ENCODE measurements at places on chromosomes 1 and 21.
A peak's percentile ranks its signal among the peaks of the same experiment; 100 is the strongest.

DNA sequence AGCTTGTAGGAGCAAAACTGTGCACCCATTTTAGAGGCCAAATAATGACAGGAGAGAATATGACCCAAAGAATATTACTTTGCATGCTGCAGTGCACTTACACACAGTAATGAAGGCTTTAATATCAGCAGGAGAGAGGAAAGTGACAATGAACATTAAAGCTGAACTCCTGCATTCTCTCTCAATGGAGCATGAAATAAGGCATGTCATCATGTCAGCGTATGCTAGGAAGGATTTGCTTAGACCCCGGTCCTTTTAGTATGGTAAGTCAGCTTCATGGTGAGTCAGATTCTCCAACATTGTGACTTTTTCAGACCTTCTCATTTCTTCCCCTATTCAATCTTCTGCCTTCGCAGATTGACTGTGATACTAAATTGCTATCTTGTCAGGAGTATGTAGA is 210.7 kb upstream of the TMPRSS15 start:
- no peak for DNase-seq

GRCh38 chr1:191866155-191866554 is 292.1 kb upstream of the RGS18 start:
- DNase-seq = no peak

GRCh38 chr1:21707086-21707840 is 38.1 kb upstream of the RAP1GAP start:
- no peak for DNase-seq

GRCh38 chr1:152699746-152700145 is 1.6 kb downstream of the LCE2A start:
- DNase-seq = no peak

GRCh38 chr1:203250911-203251310 is 21.4 kb upstream of the CHIT1 start:
- DNase-seq = no peak

GRCh38 chr1:53585129-53585528 is 125.9 kb downstream of the DMRTB1 start:
- DNase-seq = no peak

- no peak for DNase-seq
Observed at GRCh38 chr1:55775007-55775406, 559.8 kb upstream of the USP24 start.

GRCh38 chr1:225635649-225636048 is 17.3 kb downstream of the ENAH start:
- no peak for DNase-seq

GRCh38 chr1:31405578-31406245 is 7.3 kb upstream of the SERINC2 start:
- no peak for DNase-seq

- no peak for DNase-seq
Observed at GRCh38 chr1:236289492-236290131, 7.9 kb upstream of the ERO1B start.

DNA sequence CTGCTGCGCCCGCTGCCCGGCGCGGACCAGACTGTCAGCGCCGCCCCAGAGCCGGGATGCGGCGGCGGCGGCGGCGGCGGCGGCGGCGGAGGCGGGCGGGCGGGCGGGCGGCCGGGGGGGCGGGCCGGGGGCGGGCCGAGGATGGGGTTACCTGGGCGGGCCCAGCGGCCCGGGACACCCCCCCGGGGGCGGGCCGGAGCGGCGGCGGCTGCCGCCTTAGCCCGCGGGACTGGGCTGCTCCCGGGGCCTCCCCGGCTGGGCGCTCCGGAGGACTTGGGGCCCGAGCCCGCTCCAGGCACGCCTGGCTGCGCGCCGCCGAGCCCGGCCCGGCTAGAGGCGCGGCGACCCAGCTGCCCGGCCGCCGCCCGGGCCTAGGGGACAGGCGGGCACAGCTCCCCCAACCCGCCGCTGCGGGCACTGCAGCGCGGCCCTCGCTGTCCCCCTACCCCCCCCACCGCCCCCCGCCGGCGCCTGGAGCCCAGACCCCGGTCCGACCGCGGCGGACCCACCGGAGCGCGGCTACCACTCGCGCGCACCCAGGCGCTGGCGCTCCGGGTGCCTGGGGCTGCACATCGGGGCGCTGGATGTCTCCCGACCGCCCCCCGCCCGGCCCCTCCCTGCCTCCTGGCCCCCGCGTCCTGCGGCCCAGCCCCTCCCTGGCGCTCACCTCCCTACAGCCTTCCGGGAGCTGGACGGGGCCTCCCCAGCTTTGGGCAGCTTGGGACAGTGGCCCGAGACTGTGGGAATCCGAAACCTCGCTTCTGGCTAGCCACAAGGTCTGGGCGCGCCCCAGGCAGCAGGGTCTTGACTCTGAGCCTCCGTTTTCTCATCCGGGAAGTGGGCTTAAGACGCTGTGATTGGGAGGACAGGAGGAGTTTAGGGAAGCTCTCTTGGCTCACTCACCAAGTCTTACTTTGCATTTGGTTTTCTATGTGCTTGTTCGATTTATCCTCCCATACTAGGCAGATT is at the start of gene WNT4:
Gene WNT4, minus strand, starts transcription at position 33 of the 969 bp plus-strand sequence. CDS start 175 bp downstream, outside the sequence.
- DNase-seq = peak; percentile 20

GRCh38 chr1:171758011-171758410 is 16.1 kb upstream of the VAMP4 start:
- no peak for DNase-seq

DNA sequence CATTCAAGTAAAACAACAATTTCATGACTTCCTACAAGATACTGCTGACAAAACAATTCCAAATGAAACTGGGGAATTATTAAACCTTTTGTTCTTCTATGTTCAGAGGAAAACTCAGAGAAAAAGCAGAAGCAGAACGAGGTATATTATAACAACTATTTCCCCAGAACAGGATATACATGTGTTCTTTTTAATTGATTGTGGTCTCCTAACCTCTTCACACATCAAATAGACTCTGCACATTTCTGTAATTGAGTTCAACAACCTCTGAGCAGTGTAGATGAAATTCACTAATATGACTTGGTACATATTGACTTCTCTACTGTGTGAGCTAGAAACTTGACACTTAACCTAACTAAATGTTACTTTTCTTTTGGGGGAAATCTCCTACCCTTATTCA is 584.2 kb downstream of the NEGR1 start:
- no peak for DNase-seq

DNA sequence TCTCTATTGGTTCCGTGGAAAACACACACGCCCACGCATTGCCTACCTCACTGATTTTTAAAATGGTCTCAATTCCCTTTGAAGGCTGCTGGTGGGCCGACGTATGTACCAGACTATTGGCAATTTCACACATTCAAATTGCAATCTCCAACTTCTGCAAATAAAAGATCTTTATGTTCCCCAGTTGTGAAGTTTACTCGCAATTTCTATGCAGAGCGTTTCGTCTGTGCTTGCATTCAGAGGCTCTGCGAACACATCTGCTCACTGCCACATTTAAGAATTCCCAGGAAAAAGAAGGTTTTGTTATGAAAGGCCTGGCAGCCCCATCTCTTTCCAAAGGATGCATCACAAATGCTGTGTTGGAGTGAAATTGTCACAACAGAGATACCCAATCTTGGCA is 288.0 kb upstream of the KAZN start:
- DNase-seq = no peak

DNA sequence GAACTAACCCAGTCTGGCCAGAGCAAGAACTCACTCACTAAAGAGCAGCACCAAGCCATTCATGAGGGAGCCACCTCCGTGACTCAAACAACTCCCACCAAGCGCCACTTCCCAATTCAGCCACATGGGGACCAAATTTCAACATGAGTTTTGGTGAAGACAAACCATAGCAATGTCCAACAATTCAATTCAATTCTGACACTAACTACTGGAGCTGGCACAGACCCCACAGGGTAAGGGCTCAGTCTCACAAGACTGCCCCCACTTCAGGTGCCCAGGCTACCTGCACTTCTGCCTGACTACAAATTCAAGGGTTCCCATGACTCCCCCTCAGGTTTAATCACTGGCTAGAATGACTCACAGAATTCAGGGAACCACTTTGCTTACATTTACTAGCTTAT is 48.8 kb upstream of the RAP1A start:
- DNase-seq = peak; percentile 56

DNA sequence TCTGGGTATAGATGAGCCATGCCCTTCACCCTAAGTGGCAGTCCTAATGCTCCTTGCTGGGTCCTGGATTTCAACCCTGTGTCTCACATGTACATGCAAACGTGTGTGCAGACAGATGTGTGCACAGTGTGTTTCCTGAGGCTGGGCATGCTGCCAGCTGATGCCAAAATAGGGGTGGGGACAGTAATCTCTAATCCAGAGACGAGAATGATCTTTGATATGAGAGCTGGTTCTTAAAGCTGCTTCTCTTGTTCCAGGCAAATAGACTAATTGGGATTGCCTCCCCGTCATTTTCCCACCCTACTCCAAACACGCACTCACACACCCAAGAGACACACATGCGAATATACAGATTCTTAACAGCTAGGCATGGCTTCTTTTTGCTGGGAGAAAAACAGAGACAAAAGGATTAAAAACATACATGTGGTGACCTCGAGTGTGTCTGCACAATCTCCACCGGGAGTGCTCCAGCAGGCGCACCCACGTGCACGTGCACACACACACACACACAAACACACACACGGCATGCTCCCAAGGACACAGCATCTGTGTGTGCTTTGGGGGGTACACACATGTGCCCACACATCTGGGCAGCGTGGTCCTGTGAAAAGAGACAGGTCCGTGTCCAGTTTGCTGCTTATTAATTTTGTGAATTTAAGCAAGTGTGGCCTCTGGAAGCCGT is 102.1 kb upstream of the ZBTB40 start:
- no peak for DNase-seq

DNA sequence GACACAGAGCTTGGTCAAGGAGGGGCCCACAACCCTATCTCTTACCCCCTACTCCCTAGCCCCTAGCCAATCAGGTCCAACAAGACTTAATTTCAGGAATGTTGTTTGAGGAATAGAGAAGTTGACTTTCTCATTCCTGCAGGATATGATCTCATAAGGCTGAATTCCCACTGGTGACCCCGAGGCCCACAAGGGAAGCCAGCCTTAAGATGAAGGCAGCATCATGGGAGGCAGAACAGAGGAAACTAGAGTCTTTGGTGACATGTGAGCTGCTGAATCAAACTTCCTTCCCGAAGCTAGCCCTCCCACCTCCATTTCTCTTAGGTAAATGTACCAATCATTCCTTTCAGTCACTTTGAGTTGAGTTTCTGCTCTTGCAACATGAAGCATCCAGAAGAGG is 9.1 kb upstream of the PDIK1L start:
- no peak for DNase-seq

DNA sequence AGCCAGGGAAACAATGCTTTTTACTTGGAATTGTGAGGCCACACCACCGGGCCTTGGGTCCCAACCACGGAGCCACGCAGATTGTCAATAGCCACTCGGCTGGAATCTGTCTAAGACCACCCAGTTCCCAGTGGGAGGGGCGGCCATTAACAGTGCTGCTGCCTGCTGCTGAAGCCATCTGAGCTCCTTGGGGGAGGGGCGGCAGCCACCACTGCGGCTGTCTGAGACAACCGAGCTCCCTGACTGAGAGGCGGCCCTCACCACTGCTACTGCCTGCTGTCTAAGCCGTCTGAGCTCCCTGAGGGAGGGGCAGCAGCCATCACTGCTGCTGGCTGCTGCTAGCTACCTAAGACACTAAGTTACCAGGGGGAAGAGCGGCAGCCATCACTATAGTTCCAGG is 64.3 kb downstream of the DMRTA2 start:
- no peak for DNase-seq

GRCh38 chr1:61539720-61540462 is 185.1 kb downstream of the TM2D1 start:
- no peak for DNase-seq

- DNase-seq = peak; percentile 0
Observed at GRCh38 chr1:170765712-170766330, 101.9 kb downstream of the PRRX1 start.

DNA sequence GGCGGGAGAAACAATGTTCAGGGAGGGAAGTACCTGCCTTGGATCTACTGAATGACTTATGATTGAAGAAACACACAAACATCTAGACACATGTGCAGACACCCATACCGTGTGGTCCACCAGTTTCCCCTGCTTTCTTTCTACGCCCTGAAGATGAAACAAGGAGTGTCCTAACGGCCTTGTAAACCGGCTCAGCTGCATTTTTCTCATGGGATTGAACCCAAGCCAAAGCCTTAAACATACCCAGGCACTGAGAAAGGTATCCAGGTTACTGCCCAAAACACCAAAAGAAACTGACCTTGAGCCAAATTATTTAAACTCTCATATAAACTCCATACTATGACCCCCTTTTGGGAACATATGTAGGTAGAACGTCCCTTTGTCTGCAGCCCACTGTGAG is 630.0 kb upstream of the RGS18 start:
- DNase-seq = no peak

DNA sequence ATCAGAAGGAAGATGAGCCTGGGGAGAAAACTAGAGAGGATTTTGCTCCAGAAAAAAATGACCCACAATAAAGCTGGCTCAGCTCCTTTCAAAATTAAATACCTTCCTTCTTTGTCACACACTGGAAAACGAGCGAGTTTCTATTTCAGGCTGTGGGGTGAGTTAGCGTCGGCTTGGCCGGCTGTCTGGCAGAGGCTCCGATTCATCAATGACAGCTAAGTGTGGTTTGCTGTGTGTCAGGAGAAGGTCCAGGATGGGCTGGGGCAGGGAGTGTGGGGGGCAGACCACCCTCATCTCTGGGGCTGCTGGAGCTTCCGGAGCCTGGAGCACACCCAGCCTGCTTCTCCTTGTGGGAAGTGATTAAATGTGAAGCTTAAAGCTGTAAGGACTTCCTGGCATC is 120.2 kb downstream of the ETS2 start:
- peak; percentile 86 for DNase-seq

DNA sequence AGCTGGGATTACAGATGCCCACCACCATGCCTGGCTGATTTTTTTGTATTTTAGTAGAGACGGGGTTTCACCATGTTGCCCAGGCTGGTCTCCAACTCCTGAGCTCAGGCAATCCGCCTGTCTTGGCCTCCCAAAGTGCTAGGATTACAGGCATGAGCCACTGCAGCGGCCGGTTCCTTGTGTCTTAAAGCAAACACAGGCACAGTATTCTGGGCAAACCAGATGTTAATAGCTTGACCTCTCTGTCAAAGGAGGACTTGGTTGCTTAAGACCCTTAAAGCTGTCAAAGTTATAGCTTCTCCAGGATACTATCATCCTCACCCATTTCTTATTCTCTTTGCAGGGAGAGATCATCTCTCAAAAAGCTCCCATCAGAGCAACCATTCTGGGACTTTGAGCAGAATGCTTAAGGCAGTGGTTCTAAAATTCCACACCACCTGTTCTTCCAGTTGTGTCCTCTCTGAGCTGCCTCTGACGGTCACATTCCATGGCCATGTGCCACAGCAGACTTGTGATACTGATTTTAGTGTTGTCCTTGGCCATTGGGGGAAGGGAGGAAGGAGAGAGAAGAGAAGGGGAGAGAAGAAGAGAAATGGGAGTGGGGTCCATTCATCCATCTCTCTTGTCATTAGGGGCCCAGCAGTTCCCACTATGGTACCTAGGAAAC is 81.8 kb downstream of the PBX1 start:
- DNase-seq = no peak

DNA sequence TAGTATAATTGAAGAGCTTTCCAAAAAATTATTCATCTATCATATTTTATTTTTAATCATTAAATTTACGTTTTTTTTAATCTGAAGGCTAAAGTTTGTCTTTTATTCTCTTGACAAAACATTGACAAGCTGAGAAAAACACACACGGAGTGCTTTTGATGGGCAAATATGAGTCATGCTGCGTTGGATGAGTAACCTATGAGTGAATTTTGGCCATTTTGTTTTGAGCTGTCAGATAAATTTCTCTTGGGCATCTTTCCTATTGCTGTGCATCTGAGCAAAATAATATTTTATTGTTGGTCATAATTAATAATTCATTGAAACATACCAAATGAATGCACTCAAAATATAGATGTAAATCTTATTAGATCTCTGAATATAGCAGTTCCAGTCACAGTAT is 1144.1 kb upstream of the ADGRL2 start:
- DNase-seq = no peak

All from suppressor macrophage treated with lipopolysaccharide for 4 hours (primary cell).